ENCODE measurements at places on chromosomes 16 and 17.

GRCh38 chr17:29190039-29190438, 9.8 kb upstream of the MYO18A start:
- DNase-seq = no peak

- no peak for DNase-seq
Observed at GRCh38 chr17:16954521-16954920, 17.4 kb downstream of the TNFRSF13B start.

GRCh38 chr16:14489460-14489859, 140.6 kb downstream of the PARN start:
- DNase-seq = peak; percentile 52

DNA sequence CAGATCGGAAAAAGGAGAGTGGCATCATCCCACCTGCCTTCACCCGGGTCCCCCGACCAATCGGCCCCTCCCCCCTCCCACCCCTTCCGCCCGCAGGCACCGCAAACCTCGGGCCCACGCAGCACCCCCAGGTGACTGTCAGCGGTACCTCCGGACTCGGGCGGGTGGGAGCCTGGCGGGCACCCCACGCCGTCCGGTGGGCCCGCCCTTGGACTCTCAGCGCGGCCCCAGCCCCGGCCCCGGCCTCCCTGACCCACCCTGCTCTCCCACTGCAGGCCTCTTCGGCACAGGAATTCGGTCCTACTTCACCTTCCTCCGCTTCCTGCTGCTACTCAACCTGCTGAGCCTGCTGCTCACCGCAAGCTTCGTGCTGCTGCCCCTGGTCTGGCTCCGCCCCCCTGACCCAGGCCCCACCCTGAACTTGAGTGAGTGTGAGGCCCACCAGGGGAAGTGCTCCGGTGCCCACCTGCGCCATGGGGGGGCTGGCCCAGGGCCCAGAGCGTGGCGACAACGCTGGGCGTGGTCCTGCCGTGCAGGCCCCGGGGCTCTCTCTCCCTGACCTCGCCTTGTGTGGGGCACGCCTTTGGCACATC, 1.6 kb downstream of the TMC8 start:
- DNase-seq = no peak

DNA sequence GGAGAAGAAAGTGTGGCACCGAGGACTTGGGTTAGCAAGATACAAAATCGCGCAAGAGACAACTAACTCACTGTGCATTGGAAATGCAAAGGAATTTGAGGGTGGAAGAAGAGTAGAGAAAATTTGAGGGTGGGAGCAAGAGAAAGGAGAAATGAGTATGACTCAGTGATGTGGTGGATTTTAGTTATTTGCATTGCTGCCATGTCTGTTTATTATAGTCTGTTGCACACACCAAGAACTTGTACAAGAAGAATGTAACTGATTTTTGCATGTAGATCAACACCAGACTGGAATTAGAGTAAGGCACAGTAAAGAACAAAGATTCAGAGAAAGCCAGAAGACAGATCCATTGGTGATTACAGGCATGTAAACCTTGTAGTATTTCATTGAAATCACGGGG, 71.6 kb upstream of the SMIM36 start:
- DNase-seq = no peak

- no peak for DNase-seq
Observed at GRCh38 chr17:39970157-39970692, 7.4 kb downstream of the GSDMA start.

GRCh38 chr17:13678841-13679240, 77.1 kb upstream of the HS3ST3A1 start:
- DNase-seq = no peak

GRCh38 chr17:77480199-77480508, 339.4 kb downstream of the SEC14L1 start:
- no peak for DNase-seq

GRCh38 chr16:66928702-66929388, 3.5 kb upstream of the RRAD start:
- DNase-seq = peak; percentile 46

- DNase-seq = no peak
Observed at GRCh38 chr17:6061290-6061689, 8.9 kb upstream of the WSCD1 start.

- no peak for DNase-seq
Observed at GRCh38 chr17:75685499-75685898, 18.4 kb downstream of the SAP30BP start.

- peak; percentile 6 for DNase-seq
Observed at GRCh38 chr16:61654962-61655361, 381.3 kb downstream of the CDH8 start.

Data from OCI-M1 (cell line).